ENCODE measurements at places on chromosomes 2 and 18.

DNA sequence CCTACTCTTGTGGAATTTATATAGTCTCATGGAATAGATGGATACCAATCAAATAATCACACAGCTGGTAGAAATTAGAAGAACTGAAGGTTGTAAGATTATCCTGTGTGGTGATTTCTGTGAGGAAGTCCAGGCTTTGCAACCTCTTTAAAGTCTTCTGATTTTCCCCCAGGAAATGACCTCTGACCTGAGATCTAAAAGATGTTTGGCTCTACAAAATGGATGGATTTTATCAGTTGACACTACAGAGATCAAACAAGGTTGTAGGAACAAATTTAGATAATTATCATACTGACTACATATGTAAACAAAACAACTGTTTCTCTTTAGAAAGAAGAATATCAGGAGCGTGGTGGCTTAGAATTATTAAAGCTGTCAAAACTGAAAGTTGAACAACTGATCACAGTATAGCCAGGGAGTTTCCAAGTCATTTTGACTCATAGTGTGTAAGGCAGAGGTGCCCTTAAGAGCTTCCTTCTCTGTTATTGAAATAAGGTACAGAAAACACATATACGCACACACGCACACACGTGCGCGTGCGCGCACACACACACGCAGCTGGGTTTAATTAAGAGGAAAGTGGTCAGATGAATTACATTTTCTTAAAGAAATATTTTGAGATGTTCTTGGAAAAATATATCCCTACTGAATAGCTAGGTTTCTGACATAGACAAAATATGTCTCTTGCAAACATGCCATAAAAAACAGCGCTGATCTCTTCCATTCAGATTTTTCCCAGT lies 35.5 kb upstream of the PELI1 start:
- no peak for DNase-seq

- DNase-seq, result no peak
Observed at GRCh38 chr2:88690591-88691338, 708 bp upstream of the RPIA start.

DNA sequence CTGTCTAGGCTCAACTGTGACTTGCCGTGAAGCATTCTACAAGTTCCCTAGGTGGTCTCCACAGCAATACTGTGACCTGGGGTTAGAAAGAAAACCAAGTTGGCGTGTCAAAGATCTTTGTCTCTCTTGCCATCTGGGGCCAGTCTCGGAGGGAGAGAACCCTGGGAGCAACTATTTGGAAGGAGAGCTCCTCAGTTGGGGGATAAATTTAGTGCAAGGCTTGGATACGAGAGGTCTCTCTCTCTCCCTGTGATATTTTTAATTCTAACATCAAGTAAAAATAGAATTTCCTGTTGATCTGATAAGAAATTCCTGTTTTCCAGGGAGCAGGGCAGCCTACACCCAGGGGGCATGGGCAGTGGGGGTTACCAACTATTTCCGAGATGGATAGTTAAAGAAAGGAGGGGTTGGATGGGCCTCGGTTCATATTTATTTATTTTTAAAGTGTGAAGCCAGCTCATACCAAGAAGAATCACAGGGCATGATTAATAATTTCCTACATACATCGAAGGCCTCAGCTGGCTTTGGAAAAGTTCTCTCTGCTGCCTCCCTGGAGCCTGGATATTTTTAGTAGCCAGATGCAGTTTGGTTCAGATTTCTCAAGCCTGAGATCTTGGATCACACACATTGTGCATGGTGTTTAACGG lies 62.8 kb downstream of the EHD3 start:
- DNase-seq, result no peak

- no peak for DNase-seq
Observed at GRCh38 chr2:85933753-85934594, 45.2 kb upstream of the ST3GAL5 start.

- DNase-seq, result no peak
Observed at GRCh38 chr18:49608366-49609255, 46.8 kb downstream of the LIPG start.

DNA sequence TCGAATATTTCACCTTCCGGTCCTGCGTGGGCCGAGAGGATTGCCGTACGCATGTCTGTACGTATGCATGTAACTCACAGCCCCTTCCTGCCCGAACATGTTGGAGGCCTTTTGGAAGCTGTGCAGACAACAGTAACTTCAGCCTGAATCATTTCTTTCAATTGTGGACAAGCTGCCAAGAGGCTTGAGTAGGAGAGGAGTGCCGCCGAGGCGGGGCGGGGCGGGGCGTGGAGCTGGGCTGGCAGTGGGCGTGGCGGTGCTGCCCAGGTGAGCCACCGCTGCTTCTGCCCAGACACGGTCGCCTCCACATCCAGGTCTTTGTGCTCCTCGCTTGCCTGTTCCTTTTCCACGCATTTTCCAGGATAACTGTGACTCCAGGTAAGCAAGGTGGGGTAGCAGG lies at the start of gene SERPINB5:
Gene SERPINB5, plus strand, starts transcription at position 291 of the 400 bp plus-strand sequence. CDS start 7,471 bp downstream, outside the sequence.
- no peak for DNase-seq

DNA sequence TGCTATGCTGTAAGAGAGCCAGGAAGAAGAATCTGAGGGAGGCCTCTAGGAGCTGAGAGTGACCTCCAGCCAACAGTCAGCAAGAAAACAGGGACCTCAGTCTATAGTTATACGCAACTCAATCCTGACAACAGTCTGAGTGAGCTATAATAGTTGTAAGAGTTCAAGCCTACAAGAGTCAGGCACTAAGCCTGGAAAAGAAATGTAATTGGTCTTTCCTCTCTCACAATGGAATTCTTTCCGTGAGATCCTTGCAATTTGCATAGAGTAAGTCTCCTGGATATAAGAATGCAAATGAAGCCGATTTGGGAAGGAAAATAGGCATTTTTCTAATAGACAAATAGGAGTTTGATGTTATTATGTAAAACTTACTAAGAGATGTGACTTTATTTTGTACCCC lies 1332.6 kb upstream of the CELF4 start:
- DNase-seq, result no peak

DNA sequence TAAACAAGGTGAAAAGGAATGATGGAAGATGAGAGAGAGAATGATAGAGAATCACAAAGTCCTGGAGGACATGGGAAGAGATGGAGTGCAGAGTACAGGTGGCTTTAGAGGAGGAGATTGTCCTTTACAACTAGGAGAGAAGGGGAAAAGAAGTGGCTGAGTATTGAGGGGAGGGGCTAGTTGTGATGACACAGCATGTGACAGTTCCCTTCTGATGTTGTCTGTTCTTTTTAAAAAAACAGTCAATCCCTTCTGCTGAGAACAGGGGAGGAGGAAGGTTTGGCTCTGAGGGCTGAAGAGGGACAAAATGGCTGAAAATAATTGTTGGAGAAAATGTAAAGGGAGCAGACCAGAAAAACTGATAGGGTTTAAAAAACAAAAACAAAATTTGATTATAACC lies 44.0 kb downstream of the STEAP3 start:
- DNase-seq, result no peak

- no peak for DNase-seq
Observed at GRCh38 chr2:69216535-69217332, 170.3 kb downstream of the GFPT1 start.

DNA sequence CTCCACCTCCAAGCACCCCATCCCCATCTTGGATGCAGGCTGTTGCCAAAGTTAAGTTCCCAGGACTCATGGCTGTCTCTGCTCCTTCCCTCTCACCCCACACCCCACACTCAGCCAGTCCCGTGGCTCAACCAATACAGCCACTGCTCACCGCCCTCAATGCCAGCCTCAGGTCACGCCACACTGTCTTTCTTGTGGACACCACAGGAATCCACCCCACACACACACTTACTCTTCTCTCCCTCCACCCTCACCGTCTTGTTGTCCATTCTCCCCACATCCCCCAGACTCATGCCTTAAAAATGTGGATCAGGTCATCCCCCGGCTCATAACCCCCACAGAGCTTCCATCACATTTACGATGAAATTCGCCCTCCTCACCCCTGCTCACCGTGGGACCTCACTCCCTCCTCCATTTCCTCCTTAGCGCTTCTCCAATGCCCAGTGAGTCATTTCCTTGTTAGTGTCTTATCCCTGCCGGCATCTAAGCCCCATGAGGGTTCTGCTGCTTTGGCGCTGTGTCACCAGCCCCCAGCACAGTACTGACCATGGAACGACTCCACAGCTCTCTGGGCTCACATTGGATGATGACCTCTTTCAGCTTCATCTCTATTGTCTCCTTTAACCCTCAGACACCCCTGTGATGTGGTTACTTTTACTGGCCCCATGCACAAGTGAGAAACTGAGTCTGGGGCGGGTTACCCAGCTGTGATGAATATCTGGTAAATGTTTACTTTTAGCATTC lies 13.8 kb downstream of the MLPH start:
- DNase-seq, result no peak

DNA sequence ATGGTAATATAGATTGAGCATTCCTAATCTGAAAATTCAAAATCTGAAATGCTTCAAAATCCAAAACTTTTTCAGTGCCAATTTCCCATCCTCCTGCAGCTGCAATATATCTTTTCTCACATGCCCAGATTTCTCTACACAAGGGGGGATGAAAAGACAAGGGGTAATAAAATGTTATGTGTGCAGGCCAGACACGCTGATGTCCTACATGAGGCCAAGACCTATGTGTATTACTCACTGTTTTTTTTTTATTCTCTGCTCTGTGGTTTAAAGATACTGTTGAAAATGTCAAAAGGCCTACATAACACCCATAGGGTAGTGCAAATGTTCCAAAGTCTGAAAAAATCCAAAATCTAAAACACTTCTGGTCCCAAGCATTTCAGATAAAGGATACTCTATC lies 41.2 kb upstream of the CWC22 start:
- DNase-seq, result no peak

DNA sequence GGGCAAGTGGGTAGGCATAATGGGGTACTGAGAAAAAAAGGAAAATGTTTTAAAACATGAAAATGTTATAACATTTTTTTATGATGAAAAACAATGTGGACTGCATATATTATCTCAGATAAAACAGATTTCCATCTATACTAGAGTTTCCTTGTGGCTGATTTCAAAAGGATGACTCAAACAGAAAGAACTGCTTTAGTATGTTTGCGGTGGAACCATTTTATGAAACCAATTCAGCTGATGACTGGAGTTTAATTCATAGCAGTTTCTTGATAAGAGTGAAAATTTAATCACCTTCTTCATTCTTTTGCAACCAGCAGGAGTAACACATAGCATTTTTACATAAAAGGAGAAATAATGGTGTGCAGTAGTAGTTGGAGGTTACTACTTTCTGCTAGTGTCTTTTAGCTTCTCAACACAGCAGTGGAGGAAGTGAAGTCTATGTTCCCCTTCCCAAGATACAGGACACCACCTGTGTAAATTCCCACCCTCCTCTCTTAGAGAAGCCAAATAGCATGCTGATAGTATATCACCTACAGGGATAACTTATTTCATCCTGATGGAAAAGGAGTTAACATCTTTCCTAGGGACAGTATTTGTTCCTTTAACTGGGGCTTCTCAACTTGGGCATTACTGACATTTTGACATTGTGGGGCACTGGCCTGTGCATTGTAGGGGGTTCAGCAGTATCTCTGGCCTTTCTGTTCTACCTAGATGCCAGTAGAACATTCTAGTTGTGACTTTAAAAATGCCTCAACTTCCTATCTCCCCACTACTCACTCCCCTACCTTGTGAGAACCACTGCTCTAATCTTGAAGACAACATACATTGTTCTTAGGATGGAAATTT lies 29.9 kb downstream of the PELI1 start:
- DNase-seq, result no peak

DNA sequence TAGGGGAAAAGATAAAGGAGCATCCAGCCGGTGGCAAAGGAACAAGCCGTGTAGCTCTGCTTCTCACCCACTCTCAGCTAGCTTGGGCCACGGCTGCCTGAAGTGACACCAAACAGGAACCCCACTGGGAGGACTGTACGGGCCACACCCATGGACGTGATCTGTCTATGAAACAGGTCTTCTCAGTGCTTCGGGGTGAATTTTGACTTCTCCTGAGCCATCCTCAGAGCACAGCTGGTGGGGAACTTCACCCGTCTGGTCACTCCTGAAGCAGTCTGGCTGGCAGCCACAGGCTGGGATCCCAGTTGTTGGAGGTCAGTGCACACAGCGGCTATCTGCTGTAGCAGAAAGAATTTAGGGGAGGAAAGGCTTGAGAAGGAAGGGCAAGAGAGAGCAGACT lies 223.8 kb downstream of the FAM210A start:
- DNase-seq, result no peak

GRCh38 chr2:149334156-149334555 lies 3.8 kb downstream of the LYPD6 start:
- no peak for DNase-seq

GRCh38 chr18:58618822-58619595 lies 9.9 kb downstream of the ALPK2 start:
- no peak for DNase-seq

DNA sequence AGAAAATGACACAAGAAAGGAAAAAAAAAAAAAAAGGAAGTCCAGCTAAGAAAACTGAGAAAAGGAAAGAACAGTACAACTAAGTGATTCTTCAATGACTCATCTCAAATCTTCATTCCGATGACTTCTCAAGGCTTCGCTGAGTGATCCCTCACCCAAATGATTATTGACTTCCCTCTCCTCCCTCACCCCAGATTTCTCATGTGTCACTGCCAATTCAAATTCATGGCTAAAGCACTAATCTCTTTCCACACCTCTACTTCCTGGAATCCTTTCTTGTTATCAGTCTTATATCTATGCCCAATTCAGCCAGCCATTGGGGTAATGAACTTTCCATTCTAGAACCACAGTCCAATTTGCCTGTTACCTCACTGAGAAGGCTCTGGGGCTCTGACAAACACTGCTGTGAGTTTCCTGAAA lies 7.2 kb upstream of the ABCB11 start:
- DNase-seq, result no peak

DNA sequence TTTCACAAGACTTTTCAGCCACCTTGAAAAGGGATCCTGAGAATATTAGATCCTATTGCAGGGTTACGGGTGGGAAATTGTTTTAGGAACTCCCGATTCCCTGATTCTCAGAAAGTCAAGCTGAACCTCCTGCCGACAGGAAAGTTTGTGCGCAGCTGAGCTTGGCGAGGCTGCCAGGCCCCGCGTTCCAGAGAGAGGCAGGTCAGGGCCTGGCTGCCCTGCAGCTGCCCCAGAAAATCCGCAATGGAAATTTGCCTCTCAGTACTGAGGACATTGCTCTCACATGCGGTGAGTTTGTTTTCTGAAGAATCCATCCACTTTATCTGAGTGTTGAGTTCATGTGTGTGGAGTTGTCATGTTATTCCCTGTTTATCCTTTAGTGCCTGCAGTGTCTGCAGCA lies 144.2 kb downstream of the RTP5 start:
- DNase-seq, result no peak

DNA sequence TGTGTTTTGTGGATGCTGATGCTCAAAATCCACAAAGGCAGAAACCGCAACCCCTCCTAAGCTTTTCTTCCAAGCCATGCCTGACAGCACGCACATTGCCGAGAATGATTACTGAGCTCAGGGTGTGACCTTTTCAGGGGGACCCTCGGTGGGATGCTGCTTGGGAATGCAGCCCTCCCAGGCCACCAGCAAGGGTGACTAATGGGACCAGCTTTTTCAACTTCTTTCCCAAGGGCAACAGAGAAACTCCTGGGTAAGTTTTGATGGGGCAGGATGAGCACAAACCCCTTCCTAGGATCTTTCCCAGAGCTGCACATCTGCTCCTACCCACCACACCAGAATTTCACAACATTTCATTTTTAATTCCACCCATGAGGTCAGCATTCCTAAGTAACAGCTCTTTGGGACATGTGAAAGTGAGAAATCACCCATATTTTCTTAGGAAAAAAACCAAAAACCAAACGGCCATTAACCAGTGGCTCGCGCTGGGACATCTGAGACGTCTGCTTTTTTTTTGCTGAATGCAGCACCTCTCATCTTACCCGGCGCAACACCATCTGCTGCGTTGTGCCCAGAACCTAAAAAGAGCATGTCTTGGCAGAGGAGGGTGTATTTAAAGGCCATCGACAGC lies 119.0 kb downstream of the ARL4C start:
- DNase-seq, result no peak

All from stimulated activated CD8-positive, alpha-beta memory T cell treated with anti-CD3 and anti-CD28 coated beads, Interleukin-2, amount 100 ng/mL, for 1 hour (primary cell).